Hematopoietic multipotent progenitor cell treated with erythropoietin and hydrocortisone succinate and interleukin-3 and kit ligand, for 4 days (in vitro differentiated cells): ENCODE measurements at places on chromosomes 1 and 21.

DNA sequence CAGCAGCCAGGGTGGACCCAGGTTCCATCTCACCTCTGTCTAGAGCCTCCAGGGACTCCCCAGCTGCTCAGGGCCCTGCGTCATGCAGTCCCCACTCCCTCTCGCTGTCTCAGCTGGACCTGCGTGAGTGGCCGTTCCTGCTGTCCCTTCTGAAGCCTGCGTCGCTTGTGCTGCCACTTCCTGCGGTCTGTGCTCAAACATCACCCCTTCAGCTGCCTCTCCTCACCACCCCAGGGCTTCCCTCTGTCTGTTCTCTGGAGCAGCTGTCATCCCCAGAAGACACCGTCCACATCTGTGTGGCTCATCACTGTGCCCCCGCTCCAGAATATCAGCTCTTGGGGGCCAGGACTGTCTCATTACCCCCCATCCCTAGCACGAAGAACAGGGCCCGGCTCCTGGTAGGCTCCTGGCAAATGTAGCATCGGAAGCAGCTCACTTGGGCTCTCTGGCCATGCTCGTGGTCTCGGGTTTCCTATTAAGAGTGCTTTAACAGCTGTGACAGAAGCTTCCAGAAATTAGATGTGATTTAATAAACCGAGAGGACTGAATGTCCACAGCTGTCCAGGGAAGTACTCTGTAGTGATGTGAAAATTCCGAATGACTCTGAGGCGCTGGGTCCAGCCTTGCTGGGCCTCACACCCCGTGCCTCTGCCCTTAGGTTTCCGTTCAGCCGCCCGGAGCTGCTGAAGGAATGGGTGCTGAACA is 3.3 kb downstream of the THAP3 start:
- DNase-seq = no peak

DNA sequence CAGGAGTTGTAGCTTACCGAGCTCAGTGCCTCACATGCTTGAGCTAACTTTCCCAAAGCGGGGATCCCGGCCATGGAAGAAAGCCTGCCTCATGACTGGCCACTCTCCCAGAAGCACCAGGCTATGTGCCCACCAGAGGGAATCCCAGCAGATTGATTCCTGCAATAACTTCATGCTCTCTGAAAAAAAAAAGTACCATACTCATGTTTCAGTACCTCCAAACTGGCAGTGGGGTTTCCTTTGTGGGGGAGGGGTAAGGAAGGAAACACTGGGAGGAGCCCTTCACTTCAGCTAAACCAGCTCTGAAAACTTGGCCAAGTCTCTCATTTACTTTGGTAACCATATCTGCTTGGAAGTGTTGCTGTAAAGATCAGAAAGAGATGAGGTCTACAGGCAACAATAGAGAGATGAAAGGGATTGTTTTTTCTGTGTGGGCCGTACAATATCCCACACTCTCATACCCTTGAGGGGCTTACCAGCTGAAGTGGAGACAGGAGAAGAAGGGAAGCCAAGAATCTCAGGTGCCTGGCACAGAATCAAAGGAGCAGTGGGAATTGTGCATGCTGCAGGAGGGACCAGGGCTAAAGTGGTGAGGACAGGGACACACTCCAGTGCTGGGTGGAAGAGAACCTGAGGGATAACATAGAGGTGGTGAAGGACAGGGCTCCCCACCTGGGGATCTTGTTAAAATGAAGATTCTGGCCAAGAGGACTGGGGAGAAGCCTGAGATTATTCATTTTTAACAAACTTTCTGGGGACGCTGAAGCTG is 42.4 kb upstream of the TACSTD2 start:
- peak; percentile 53 for DNase-seq

- peak; percentile 85 for DNase-seq
Observed at GRCh38 chr1:205791568-205792180, 16.4 kb upstream of the RAB29 start.

- peak; percentile 55 for DNase-seq
Observed at GRCh38 chr1:147080006-147080661, 92.1 kb downstream of the PRKAB2 start.

- DNase-seq = no peak
Observed at GRCh38 chr1:154199563-154199879, 6.6 kb downstream of the CFAP141 start.
